ENCODE measurements at places on chromosomes 4 and X.

DNA sequence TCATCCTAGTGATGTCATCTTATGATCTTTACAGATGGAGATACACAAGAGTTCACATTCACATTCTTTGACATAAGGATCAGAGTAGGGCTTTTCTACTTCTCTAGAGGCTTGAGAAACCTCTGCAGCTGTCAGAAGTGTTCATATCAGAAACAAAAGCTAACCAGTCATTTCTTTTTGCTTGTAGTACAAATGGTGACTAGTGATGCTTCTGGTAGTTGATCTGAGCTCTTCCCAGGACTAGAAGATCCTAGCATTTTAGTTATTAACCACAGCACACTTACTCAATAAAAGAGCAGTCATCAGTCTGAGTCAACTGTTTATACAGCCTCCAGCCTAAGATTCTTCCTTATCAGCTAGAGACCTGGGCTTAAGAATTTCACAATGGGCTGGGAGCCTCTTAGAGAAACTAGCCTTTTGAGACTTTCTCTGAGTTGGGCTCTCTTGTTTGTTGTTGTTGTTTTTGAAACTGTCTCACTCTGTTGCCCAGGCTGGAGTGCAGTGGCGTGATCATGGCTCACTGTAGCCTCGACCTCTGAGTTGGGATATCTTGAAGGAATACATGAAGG, 84.1 kb downstream of the TMEM164 start:
- DNase-seq = no peak

DNA sequence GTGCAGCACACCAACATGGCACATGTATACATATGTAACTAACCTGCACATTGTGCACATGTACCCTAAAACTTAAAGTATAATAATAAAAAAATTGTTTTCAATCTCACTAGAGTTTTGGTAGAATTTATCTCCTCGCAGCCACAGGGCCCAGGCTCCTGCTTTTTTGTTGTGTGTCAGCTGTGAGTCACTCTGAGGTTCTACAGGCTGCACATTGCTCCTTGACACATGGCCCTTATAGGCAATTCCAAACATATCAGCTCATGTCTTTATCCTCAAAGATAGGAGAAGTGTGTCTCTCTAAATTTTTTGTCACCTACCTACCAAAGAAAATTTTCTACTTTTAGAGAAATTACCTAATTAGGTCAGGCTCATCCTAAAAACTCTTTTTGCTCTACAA, 252.1 kb upstream of the ADGRL3 start:
- DNase-seq = no peak

DNA sequence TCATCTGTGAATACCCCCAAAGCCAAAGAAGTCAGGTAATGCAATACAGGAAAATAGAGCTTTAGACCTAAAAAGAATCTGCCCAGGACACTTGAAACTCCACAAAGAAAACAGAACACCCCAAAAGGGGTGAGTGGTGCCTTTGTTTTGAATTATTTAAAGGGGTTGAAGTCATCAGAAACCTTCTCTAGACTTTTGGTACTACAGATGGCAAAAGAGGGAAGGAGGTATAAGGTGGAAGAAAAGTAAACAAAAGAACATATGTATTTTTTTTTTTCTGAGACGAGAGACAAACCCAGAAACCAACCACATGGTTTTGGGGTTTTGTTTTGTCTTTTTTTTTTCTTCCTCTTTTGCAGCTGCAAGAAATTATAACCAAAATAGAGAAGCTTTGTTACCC, 1477.8 kb downstream of the C4orf33 start:
- no peak for DNase-seq

DNA sequence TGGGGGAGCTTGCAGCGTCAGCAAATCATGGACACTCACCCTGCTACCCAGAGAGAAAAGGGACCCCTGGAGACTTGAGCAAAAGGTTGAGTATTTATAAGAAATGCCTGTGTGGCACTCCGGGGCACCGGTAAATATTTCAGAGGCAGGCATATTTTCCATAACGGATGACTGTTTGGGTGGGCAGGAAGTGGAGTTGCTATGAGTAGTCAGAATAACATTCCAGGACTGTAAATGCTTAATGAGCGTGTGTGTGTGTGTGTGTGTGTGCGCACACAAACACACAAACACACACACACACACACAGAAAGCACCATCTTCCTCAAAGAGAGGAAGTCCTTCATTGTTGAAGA, 74.6 kb downstream of the MXRA5 start:
- DNase-seq = no peak

DNA sequence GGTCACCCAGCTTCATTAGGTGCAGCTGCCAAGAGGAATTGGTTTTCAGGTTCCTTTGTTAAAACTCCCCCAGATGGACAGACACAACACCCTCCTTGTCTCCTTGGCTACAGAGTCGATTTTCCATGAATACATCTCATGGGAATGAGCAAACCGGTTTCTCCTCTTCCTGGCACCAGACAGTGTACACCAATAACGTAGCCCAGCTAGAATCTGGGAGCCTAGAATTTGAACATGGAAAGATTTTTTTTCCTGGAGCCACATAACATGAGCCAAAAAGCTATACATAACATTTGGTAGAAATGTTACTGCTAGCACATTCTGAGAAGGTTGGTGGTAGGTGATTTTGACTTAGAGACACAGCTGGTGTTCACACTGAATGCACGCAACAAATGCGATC, 62.9 kb upstream of the SLC34A2 start:
- no peak for DNase-seq

DNA sequence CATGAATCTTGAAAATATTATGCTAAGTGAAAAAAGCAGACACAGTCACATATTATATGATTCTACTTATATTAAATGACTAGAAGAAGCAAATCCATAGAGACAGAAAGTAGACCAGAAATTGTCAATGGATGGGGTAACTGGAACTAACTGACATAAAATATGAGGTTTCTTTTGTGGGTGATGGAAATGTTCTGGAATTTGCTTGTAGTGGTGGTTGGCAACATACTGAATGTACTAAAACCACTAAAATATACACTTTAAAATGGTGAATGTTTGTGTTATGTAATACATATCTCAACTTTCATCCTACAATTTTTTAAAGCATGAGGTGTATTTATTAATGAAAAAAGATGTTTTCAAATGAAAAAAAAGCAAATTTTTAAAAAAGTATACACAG, 14.7 kb downstream of the CNOT6L start:
- no peak for DNase-seq

- no peak for DNase-seq
Measured at GRCh38 chrX:120140293-120140981, 18.0 kb upstream of the RHOXF2 start.

- no peak for DNase-seq
Measured at GRCh38 chrX:121258545-121258944, 211.1 kb downstream of the GLUD2 start.

DNA sequence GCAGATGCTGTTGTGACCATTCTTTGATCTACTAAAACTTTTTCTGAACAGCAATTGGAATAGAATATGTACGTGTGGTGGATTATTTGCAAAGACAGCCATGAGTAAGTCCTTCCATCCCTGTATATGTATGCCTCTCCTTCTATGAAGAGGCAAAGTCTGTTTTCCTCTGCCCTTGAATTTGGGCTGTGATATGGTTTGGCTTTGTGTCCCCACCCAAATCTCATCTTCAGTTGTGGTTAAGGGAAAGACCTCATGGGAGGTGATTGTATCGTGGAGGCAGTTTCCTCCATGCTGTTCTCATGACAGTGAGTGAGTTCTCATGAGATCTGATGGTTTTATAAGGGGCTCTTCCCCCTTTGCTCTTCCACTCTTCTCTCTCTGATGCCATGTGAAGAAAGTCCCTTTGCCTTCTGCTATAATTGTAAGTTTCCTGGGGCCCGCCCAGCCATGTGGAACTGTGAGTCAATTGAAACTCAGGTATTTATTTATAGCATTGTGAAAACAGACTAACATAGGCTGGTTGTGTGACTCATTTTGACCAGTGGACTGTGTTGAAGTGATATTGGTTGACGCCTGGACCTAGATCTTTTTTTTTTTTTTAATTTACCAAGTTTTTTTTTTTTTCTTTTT, 108.3 kb upstream of the CAMK2D start:
- DNase-seq = peak; percentile 5

DNA sequence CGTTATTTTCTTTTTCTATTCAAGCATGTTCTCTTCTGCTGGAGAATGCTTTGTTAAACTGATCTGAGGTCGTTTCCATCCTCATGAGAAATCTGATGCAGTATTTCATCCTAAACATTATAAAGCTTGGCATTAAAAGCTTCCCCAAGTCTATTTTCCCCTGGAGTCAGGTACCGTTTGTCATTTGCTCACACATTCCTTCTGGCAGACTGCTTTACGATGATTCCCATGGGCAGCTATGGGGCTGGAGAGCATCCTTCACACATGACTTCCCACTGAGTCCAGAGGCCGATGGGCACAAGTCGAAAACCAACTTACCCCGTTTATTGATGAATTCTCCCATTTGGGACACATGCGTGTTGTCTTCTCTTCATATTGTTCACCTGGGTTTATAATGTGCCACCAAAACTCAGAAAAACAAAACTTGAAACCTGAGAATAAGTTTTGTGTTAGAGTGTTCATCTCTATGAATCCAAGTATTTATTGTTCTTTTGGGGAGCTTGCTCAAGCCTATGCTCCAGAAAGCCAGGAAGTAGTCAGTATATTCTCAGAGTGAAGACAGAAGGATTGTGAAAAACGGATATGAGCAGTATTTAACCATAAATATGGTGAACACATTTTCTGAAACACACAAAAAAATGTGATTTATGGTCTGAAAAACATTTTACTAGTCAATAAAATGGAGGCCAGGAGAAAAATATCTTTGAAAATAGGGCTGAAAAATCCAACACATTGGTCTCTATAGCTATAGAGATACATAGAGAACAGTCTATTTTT, 298.8 kb upstream of the NOCT start:
- DNase-seq = no peak

DNA sequence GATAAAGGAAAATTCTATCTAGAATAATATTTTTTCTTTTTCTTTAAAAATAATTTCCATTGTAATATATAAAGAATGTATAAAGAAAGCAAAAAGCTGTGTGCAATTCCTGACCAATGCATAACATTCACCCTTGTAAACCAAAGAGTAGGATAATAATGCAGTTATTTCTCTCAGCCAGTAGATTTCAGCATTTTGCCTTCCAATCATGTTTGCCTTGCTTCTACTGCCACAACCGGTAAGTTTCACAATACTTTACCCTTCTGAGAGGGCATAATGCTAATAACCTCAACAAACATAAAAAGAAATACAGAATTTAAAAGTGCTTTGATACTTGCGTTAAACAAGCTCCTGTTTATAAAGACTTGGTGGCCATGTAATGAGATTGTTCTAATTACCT, 59.9 kb downstream of the CHIC2 start:
- no peak for DNase-seq

DNA sequence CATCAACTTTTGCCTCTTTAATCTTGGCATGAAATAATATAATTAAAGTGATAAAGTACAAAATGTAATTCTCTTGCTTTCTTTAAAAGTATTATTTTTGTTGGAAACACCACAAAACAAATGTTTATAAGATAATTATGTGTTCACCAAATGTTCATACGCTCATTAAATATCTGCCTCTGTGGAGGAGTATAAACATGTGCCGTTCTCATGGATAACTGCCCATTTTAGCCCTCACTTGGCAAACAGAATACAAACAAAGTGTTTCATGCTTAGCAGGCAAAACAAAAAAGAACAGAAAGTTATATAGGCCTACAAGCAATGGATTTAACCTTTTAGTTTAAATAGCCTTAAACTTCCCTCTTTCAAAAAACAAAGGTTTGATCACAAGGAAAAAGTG, 800.5 kb upstream of the DIAPH2 start:
- DNase-seq = no peak

GRCh38 chrX:56569378-56570057, 6.1 kb downstream of the UBQLN2 start:
- DNase-seq = no peak

- DNase-seq = no peak
Measured at GRCh38 chrX:2427147-2427546, 73.6 kb downstream of the DHRSX start.

DNA sequence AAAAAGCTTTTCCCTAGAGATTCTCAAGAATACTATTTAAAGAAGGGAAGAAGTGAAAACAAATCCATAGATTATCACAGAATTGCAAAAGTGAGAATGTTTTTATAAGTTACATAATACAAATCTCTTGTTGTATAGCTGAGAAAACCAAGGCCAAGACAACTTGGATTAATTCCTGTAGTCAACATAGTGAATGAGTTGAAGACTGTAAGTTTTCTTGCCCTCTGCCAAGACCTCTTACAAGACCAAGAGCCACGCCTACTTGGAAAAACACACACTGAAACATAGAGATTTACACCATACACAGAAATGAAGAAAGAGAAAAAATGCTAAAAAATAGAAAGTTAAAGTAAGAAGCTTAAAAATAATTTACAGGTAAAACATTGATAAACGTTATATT, 2024.0 kb downstream of the PCDH7 start:
- DNase-seq = no peak

DNA sequence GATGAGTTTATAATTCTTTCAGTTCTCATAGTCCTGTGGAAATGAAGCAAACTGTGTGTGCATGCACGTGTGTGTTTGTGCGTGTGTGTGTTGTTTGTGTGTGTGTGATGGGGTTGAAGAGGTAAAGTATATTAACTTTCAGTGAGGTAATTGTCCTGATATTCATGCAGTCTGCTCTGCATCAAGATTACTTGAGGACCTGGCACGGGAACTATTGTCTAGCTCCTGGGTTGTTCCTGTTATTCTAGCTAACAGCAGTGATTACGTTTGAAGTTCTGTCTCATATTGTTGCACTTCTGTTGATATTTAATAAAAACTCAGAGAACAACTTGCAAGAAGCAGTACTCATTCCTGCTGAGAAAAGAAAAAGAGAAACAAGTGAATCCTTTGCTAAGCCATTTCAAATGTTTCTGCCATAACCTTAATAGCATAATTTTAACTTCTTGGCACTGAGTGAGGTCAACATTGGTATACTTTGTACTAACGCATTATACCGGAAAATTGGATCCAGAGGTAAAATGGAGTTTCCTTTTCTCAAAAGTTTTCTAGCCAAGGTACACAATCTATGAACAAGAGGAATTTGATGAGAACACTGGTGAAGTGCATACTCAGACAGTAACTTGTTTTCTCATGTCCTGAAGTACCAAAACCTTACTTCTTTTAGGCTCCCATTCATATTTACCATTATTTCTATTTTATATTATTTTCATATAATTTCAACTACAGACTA, 113.2 kb downstream of the SPCS3 start:
- DNase-seq = no peak

GRCh38 chrX:79592259-79592658, 225.1 kb upstream of the ITM2A start:
- DNase-seq = no peak
